AG08396 (cell line): ENCODE measurements at places on chromosomes 6 and 20.

- DNase-seq: no peak
Observed at GRCh38 chr20:199996-200395, 10.5 kb upstream of the DEFB128 start.

DNA sequence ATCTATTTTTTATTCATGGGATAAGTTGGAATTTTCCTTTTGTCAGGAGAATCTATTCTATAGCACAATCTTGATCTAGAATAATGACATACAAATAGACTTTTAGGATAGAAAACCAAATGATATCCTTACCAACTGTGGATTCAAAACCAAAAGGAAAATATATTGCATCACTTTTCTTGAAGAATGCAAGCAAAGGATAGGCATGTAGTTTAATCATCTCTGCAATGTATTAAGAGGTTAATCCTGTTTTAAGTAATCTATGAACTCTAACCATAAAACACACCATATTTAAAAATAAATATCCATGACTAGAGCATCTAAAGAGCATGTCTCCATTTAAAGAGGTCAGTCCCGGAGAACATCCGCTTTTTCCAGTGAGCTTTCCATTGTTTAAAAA lies 106.7 kb upstream of the CNKSR3 start:
- DNase-seq: no peak

- no peak for DNase-seq
Observed at GRCh38 chr6:106513808-106514582, 115.3 kb downstream of the RTN4IP1 start.

- no peak for DNase-seq
Observed at GRCh38 chr6:109720311-109720710, 29.2 kb downstream of the FIG4 start.

- DNase-seq: peak; percentile 96
Observed at GRCh38 chr20:58850693-58851174, at the start of gene GNAS-AS1. GNAS-AS1 (minus strand) TSS chr20:58850902.

- DNase-seq: no peak
Observed at GRCh38 chr6:9796827-9797226, 618.0 kb downstream of the TFAP2A start.

DNA sequence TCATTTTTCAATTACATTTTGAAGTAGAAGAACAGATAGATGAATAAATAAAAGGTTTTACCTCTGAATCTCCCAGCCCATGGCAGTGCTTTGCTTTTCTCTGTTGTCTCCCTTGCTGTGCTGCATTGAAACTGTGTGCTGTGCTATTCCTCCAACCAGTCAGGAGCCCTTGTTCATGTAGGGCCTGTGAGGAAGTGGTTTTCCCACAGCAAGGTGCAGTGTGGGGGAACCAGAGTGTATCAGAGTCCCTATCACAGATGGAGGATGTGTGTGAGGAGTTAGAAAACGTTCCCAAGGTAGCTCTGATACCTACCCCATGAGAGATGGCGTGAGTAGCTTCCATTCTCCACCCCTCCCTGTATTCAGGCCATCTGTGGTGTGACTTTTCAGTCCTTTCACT lies 72.8 kb upstream of the RALGAPA2 start:
- DNase-seq: no peak

DNA sequence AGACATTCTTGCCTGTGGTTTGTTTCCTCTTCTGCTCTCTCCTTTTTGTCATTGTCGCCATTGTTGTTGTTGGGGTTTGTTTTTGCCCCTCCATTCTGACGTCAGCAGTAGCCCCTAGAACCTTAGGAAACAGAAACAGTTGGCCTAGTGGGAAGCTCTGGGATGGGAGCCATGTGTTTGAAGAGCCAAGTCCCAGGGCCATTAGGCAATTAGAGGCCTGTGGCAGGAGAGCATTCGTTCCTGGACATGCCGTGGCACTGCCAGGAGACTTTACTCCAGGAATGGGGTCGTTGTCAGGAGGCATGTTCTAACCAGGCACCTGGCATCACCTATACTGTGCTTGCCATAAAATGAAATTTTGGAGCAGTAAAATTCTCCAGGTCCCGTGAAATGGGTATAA lies 39.7 kb downstream of the PPARD start:
- DNase-seq: no peak

DNA sequence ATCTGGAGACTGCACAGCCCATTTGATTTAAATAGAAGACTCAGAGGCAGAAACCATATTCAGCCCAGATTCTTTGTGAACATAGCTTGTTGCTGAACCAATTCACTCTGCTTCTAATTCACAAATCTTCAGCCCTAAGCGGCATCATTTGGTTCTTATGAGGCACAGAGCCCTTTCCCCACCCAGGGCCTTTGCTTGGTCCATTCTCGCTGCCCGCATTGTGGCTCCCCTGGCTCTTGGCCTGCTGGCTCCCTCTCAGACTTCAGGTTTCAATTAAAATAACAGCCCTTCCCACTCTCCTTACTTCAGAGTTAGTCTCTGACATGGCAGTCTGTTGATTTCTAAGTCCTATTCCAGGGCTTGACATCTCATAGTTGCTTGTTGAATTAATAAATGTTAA lies 9.4 kb upstream of the TMEM14A start:
- DNase-seq: no peak
